Fibroblast of skin of right biceps (primary cell): ENCODE measurements at places on chromosomes 3 and 15.
A peak's percentile ranks its signal among the peaks of the same experiment; 100 is the strongest.

GRCh38 chr3:111392894-111393398, 149.1 kb upstream of the CD96 start:
- no peak for DNase-seq

GRCh38 chr3:15243822-15244482, 37.9 kb downstream of the CAPN7 start:
- DNase-seq = no peak

DNA sequence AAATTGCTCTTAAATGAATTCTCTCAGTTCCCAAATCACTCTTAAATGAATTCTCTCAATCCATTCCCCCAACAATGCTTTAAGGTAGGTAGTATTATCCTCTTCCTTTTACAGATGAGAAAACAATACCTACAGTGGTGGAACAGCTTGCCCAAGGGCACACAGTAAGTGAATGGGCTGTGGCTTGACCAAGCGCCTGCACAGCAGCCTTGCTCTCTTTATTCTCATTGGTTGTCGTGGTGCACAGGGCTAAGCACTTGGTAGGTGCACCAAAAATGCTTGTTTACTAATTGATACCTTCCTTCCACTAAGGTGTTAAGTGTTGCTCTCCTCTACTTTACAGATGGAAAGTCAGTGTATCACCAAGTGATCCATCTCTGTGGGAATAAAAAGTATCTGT, 43.3 kb downstream of the FAM43A start:
- DNase-seq = no peak

GRCh38 chr3:40679290-40679689, 154.5 kb downstream of the ZNF621 start:
- DNase-seq = no peak

DNA sequence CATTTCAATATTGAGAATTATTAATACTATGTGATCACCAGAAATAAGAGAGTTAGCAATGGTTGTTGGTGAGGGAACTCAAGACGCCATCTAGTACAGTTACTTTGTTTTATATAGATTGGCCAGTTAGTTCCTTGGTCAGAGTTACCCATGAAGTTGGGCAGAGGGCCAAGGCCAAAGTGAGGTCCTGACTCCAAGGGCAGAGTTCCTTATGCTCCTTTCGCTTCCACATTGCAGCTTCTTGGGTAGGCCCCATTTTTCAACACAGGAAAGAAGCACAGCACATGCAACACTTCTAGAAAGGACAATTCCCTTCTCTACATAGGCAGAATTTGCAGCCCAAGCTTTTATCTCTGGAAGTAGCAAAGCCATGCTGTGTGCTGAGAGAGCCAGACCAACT, 178.6 kb downstream of the KCNAB1 start:
- no peak for DNase-seq

GRCh38 chr3:181431748-181432147, 280.0 kb upstream of the SOX2 start:
- no peak for DNase-seq

DNA sequence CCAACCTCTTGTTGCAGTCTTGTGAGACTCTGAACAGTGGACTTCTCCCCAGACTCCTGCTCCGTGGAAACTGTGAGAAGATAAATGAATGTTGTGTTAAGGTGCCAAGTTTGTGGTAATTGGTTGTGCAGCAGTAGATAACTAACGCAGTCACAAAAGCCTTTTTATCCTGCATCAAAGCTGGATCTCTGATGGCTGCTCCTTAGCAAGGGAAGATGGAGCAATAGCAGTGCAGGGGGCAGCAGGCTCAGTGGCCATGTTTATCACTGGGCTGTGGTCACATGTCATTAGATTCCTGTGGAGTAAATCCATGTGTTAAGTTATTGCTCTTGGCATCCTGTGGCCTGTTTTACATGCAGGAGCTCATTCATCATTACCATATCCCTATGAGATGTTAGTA, 13.5 kb downstream of the CMTM7 start:
- peak; percentile 21 for DNase-seq

DNA sequence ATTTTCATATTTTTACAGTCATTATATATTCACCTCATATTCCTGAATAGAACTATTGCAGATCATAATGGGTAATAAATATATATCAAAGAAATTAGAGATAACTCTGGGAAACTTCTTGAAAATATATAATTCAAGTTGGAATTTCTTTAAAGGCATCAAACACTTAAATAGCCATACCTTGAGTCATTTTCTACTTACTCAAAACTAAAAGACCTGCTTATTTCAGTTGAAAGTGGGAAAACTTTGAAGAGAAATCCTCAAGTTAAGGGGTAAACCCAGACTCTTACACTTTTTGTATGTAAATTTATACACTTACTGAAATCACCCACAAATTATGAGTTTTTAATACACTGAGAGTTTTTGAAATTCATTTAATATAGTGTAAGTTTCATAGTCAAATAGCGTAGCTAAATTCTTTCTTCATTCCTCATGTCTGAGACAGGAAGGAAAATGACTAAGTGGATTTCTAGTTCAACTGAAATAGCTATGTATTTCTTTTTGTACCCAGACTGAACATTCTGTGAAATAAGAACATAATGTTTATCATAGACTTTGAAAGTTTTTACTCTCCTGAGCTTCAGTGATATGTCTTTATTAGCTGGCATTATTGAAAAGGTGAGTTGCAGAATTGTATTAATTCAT, 4.6 kb upstream of the ALCAM start:
- peak; percentile 77 for DNase-seq

- DNase-seq = peak; percentile 25
Measured at GRCh38 chr3:107752202-107752990, 229.6 kb downstream of the BBX start.

GRCh38 chr3:4245671-4246070, 57.5 kb upstream of the SETMAR start:
- no peak for DNase-seq

DNA sequence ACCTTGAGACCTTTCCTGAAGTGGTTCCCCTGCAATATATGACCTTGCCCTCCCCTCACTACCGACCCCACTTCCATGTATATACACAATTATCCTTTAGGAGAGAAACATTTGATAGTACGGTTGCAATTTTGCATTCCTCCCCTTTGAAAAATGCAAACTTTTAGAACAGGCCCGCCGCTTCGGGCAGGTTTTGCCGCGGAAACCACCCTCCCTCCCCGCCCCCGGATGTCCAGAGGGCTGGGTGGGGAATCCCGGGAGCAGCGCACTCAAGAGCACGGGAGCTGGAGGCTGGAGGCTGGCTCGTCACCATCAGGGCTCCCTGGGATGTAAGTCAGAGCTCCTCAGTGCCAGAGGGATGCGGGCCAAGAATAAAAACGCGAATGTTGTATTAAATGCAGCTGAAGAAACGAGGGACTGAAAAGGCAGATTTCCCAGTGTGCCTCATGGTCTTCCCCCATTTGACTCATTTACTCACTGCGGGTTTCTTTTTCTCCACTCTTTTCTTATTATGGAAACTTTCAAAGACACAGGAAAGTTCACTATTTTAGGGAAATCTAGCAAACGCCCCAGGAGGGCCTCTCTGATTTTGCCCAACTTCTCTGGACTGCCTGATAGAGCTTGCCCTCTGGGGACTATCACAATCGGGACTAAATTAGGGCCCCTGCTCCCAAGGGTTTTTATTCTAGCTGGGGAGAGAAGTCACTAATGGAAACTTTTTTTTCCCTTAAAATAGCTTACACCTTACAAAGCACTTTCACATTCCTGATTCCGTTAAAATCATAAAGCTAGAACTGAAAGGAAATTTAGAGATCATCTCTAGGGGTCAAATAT, 2.9 kb upstream of the USP3 start:
- DNase-seq = peak; percentile 91

- peak; percentile 41 for DNase-seq
Measured at GRCh38 chr3:196081002-196081833, 672 bp downstream of the TFRC start.

- DNase-seq = no peak
Measured at GRCh38 chr3:152288681-152289080, 20.0 kb downstream of the MBNL1 start.

DNA sequence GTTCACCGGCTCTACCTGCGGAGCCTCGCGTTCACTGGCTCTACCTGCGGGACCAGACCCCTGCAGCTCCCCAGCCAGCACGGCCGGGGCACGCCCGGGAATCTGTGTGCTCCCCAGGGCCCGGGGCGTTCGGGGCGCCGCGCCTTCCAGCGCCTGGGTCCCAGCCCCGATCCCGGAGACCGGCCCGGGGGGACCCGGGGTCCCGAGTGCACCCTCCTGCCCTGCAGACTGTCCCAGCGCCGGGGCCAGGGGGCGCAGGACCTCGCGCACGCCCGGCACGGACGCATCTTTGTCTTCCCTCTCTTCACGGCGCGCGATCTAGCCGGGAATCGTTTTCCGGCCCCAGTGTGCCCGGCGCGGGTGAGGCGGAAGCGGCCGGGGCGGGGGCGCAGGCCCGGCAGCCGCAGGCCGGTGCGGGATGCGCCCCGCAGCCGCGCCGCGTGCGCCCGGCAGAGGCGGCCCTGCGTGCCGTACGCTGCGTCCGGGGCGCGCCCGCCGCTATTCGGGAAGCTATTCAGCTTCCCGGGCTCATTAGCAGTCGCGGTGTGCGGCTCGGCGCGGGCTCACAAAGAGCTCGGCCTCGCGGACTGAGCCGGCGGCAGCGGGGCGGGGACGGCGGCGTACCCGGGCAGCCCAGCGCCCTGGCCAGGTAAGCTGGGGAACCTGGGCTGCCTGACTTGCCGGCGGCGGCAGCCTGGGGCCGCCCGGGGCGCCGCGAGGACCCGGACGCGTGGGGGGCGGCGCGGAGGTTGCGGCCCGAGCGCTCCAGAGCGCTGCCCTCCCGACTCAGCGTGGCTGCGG, at the start of gene APBA2:
APBA2 (plus strand) TSS at position 345 of the 801 bp plus-strand sequence. CDS start 167,911 bp downstream, outside the sequence.
- peak; percentile 46 for DNase-seq

GRCh38 chr15:41940441-41940857, 31.9 kb downstream of the EHD4 start:
- DNase-seq = peak; percentile 93

- DNase-seq = no peak
Measured at GRCh38 chr3:4837374-4837930, 141.8 kb upstream of the BHLHE40 start.

DNA sequence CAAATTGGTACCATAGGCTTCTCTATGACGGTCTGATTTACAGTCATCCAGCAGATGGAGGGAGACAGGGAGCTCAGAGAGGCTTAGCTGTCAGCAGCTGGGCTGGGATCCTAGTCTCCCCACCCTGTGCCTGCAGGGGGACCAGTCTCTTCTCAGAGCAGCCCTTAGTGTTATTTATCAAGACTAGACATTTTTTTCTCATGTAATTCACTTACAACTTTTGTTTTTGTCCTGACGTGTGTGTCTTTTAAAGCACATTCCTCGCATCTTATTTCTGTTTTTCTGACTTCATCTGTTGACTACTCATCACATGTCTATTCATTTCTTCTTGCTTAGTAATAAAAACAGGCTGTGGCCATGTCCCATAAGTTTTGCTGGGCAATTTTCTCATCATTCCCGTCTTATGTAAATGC, 116.1 kb downstream of the KLF13 start:
- peak; percentile 95 for DNase-seq

DNA sequence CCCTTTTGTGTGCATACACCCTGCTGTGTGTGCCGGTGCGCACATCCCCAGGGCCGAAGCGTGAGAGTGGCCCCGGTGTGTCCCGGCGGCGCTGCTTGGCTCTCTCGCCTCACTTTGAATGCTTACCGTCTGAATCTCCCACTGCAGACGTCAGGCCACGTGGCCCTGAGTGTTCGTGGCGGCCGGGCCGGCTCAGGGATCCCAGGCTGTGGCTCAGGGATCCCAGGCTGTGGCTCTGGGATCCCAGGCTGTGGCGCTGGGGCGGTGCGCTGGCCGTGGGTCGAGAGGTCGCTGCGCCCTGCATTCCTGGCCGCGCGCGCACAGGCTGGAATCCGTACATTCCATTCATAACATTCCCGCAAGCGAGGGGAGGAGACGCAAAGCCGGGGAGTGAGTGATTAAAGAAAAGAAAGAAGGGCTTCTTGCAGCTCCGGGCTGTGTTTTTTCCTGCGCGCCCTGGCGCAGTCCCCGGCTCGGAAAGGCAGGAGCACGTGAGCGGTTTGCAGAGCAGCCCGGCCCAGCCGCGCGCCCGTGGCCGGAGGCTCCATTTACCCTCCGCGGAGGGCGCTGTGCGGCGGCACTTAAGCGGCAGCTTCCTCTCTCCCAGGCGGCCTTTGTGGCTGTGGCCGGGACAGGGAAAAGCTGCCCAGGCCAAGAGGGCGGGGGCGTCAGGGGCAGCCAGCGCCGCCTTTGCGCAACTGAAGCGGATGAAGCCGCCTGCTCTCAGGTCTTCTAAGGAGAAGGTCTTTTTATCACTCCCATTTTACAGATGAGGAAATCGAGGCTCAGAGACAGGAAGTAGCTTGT, 87.0 kb upstream of the ALDH1L1 start:
- DNase-seq = peak; percentile 89

GRCh38 chr15:84653910-84654688, at the start of gene WDR73:
Gene WDR73 (minus strand): TSS chr15:84654283. CDS start chr15:84654274, 9 bp downstream.
- DNase-seq = peak; percentile 94
